Regular cardiac myocyte (primary cell): ENCODE measurements at places on chromosomes 5 and 9. TPM values are rescaled to one million over a fixed set of nuclear protein-coding genes. Genes with fewer than 3 reads are reported as not detected.

PCSK1 gene
- total RNA-seq: 0.19 and 2.3 TPM in 2 replicates

SPINK7 gene
- not detected in 2 replicates for total RNA-seq

ACOT12 gene
- total RNA-seq: under 0.01 TPM in 2 replicates

SLC27A4 gene
- 10.7 and 25.1 TPM in 2 replicates for total RNA-seq

ADAMTSL1 gene
- 38.6 and 63.1 TPM in 2 replicates for total RNA-seq

ELAVL2 gene
- not detected in 2 replicates for total RNA-seq
